Stimulated activated CD4-positive, alpha-beta T cell treated with anti-CD3 and anti-CD28 coated beads, Interleukin-1b, Interleukin-23, amount 100 ng/mL, for 1 hour (primary cell): ENCODE measurements at places on chromosomes 13 and 19.

DNA sequence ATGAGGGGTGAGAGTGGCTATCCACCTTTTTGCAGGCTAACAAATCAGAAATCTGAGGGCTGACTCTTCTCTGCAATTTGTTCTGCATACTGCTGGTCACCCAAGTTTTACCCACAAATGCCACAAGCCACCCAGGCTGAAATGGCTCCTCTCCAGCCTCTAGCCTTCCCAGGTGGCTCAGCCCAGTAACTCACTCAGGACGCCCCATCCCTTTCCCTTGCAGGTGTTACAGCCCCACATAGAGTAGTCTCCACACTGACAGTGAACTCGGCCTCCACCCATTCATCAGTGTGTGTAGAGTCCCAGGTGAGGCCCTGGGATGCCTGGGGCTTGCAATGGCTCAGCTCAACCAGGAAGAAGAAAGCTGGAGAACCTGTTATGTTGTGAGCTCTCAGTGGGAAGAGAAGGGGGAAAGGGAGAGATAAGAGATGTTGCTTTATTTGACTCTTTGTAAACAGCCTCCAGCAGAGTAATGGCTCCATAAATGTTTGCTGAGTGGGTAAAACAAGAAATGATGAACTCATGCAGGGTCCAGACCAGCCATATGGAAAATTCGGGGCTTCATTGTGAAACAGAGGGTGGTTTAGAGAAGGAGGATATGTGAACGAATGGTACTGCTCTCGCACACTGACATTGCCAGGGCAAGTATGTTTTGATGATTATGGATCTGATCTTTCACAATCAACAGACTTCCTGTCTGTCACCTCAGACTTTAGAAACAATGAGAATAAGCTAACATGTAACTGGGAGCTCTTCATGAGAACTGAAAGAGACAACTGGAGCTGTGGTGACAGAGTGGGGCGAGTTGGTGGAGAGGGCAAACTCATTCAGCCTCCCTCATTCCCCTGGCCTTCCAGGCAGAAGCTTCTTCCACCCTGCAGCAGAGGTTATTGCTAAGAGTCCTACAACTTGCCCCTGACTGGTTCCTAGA lies 74.2 kb upstream of the RFC3 start:
- no peak for DNase-seq

- no peak for DNase-seq
Observed at GRCh38 chr13:72990953-72991352, 67.9 kb upstream of the KLF5 start.

DNA sequence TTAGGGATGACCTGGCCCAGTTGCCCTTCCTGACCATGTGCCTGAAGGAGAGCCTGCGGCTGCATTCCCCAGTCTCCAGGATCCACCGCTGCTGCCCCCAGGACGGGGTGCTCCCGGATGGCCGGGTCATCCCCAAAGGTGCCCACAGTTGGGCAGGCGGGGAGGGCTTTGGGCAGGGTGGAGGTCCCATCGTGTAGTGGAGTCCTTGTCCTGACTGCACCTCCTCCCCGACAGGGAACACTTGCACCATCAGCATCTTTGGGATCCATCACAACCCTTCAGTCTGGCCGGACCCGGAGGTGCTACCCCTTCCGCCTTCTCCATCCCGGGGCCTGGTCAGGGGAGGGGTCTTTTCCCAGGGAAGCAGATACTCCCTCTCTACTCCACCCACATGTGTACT lies 31.7 kb upstream of the CYP4F8 start:
- no peak for DNase-seq

- no peak for DNase-seq
Observed at GRCh38 chr13:29108068-29108786, 288.1 kb downstream of the MTUS2 start.

GRCh38 chr13:110109910-110110309 lies 197.0 kb downstream of the COL4A1 start:
- DNase-seq = no peak

DNA sequence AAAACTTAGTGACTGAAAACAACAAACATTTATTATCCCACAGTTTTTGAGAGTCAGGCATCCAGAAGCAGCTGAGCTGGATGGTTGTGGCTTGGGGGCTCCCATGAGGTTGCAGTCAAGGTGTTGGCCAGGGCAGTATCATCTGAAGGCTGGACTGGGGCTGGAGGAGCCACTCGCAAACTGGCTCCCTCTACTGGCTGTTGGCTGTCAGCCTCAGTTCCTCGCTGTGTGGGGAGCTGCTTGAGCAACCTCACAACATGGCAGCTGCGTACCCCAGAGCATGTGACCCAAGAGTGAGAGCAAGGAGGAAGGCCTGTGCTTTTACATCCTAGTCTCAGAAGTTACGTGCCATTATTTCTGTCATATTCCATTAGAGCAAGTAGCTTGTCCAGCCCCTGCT lies 9.7 kb downstream of the YJU2 start:
- DNase-seq = no peak

DNA sequence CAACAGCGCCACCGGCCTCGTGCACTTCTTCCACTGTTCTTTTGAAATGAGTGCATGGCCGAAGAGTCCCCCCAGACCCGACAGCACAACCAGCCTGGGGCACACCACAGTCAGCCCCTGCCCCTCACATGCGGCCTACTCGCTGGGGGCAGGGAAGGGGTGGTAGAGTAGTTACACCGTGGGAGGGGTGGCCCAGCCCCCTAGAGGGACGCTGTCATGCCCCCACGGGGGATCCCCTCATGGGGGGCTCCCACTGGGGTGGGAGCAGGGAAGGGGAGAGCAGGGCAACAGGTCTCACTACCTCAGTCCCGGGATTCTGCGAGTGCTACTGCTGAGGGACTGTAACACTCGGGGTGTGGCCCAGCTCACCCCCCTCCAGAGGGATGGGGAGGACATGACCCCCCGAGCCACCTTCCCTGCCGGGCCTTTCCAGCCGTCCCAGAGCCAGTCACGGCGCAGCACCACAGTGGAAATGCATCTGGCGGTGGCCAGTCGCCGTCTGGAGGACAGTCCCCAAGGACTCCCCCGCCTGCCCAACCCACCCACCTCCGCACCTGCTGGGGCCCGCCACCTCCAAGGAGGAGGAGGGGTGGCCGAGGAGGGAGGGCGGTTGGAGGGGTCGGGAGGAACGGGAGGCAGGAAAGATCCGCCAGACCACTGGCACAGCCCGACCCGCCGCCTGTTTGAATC lies 84.6 kb upstream of the ZNF254 start:
- DNase-seq = no peak

DNA sequence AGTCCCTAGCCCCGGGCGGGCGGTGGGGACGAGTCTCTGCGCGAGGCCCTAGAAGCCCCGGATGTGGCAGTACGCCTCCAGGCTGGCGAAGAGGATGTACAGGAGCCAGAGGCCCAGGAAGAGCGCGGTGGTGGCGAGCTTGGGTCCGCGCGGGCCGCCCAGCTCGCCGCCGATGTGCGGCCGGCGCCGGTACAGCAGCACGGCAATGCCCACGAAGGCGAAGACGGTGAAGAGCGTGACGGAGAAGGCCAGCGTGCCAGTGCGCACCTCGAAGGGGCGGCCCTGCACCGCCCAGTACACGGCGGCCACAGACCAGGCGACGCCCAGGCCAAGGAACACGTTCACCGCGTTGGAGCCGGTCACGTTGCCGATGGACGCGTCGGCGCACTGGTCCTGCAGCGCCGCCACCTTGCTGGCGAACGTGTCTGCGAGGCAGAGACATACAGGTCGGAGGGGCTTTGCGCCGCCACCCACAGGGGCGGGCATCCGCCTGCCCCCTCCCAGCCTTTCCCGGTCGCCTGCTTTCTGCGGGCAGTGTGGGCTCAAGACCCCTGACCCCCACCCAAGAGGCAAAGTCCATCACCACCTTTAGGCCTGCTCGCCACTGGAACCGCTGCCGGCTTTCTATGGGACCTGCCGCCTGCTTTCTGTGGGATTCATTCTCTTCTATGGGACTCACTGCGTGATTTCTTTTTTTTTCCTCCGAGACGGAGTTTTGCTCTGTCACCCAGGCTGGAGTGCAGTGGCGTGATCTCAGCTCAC lies 10.9 kb upstream of the MEIS3 start:
- DNase-seq = no peak

GRCh38 chr13:65260946-65261891 lies 1968.9 kb downstream of the PCDH9 start:
- no peak for DNase-seq

GRCh38 chr19:43290568-43291359 lies 21.4 kb upstream of the PSG9 start:
- DNase-seq = no peak

DNA sequence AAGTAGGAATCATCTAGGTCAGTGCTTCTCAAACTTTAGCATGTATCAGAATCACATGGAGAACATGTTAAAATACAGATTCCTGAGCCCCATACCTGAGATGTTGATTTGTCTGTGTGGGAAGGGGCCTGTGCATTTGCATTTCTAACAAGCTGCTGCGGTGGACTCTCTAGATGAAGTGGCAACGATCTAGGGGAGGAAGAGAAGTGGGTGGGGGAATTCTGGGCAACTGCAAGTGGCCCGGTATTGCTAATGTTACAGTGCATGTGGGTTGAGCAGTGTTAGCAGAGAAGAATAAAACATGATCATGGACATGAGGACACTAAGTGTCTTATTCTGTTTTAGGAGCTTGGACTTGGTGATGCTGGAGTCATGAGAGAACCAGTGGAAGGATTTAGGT lies 329.0 kb downstream of the OLFM4 start:
- no peak for DNase-seq

GRCh38 chr13:96946709-96947311 lies 47.5 kb downstream of the OXGR1 start:
- no peak for DNase-seq

DNA sequence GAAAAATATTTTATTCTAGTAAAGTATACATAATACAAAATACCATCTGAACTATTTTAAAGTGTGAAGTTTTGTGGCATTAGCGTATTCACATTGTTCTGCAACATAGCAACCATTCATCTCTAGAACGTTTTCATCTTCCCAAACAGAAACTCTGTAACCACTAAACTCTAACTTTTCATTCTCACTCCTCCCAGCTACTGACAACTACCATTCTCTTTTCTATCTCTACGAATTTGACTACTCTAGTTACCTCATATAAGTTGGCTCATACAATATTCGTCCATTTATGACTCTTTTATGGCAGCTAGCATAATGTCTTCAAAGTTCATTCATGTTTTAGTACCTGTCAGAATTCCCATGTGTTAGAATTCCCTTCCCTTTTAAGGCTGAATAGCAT lies 150.5 kb upstream of the MIR17HG start:
- no peak for DNase-seq

GRCh38 chr13:111999352-111999751 lies 67.6 kb upstream of the SOX1 start:
- DNase-seq = no peak

- no peak for DNase-seq
Observed at GRCh38 chr13:99374994-99375737, 68.0 kb upstream of the GPR183 start.

DNA sequence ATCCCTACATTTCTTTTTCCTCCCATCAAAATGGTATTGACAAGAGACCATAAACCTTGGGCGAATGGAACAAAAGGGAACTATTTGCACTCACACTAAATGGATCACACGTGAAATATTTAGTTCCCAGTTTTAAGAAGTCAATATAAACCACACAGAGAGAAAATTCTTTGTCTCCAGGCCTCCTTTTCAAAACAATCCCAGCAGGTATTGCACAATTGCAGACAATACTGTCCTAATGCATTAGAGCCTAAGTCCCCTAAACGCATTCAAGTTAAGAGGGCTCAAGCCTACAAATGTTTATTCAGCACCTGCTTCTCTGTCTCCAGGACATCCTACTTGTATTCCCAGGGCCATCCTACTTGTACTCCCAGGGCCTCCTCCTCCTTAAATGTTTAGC lies 1.3 kb upstream of the B3GLCT start:
- DNase-seq = no peak

DNA sequence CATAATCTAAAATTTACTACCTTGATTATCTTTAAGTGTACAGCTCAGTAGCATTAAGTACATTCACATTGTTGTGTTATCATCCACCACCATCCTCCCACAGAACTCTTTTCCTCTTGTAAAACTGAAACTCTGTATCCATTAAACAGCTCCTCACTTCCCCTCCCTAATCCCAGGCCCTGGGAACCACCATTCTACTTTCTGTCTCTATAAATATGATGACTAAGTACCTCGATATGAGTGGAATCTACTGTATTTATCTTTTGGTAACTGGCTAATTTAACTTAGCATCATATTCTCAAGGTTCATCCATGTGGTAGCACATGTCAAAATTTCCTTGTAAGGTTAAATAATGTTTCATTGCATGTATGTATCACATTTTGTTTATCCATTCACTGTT lies 49.0 kb upstream of the POMP start:
- no peak for DNase-seq

DNA sequence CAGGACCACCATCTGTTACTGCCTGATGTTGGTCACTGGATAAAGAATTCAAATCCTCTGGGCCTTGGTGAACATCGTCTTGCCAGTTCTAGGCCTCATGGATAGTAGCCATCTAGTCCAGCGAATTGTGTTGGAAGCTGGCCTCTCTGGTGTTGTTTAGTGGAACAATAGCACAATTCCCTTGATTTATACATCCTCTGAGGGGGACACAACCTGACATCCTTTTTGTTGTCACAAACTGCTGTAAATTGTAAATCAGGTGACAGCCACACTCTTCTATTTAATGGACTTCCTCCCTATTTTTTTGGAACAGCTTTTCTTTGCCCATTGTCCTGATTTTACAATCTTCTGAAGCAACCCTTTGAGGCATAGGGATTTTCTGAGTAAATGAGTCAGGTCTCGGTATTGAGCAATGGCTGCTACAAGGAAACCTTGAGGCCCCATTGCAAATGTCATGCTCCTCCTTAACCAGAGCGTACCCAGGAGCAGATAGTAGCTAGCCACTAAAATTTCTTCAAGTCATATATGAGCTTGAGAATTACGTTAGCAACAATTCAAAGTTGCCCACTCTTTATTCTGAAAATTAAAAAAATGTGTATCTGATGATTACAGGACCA lies 263.3 kb downstream of the COG6 start:
- DNase-seq = no peak

DNA sequence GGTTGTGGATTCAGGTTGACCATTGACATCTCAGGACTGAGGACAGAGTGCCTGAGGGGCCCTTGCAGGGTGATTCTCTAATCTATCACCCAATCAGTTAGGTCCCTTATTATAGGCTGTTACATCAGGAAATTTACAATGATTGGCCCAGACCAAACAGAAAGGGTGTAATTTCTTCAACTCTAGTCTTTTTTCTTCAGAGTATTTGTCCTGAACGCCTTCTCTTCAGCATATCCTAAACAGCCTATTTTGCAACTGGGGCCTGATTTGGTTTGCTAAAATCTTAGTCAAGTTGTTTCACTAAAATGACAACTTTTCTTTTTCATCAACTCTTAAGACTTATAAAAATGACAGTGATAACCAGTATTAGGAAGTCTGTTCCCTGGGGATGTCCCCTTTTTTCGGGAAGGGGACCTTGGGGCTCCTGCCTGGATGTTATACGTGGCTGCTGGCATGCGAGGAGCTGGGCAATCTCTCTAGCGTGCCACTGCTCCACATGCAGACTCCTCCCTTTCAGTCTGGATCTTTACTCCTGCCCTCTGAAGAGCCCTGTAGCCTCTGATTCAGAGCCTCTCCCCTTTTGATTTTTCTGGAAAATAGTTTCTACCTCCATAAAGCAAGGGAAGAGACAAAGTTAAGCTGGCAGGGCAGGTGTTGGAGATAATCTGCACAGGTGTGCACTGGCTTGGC lies 19.6 kb upstream of the GTF2F2 start:
- no peak for DNase-seq
